ENCODE measurements at places on chromosomes 1 and 21.

DNA sequence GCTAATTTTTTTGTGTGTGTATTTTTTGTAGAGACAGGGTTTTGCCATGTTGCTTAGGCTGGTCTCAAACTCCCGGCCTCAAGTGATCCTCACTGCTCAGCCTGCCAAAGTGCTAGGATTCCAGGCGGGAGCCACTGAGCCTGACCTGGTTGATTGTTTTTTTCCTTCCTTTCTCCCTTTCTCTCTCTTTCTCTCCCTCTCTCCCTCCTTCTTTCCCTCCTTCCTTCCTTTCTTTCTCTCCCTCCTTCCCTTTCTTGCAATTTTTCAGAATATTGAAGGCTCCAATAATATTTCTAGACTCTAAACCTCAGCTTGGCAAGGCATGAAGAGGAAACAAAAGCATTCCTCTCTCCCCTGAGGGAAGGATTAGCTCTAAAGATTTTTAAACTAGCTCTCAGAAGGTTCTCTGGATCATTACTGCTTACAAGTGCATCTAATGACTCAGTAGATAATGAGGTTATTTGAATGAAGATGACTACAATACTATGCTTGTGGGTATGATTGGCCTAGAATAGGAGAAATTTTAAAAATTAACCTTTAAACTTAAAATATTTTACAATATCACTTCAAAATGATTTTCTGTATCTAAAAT, 68.5 kb upstream of the GADD45A start:
- DNase-seq = peak; percentile 4

DNA sequence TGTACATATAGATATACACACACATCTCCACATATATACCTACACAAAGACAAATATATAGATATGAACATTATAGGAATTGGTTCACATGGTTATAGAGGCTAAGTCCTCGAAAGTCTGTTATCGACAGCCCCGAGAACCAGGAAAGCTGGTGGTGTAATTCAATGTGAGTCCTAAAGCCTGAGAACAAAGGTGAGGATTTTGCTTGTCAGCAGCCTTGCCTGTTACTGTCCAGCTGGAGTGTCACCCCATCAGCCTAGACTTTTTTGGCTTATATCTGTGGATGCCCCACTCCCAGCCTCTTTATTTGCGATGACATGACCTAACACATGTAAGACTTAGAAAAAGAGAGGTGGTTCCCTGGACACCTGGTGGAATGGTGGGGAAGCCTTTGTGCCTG, 97.0 kb downstream of the GIPC2 start:
- DNase-seq = no peak

GRCh38 chr1:94026619-94027380, 94.1 kb downstream of the ABCA4 start:
- no peak for DNase-seq

GRCh38 chr1:246775531-246776385, 51.5 kb downstream of the SCCPDH start:
- DNase-seq = no peak

Measured in Karpas-422 (cell line).